DMS53 (cell line): ENCODE measurements at places on chromosomes 3 and 15.

DNA sequence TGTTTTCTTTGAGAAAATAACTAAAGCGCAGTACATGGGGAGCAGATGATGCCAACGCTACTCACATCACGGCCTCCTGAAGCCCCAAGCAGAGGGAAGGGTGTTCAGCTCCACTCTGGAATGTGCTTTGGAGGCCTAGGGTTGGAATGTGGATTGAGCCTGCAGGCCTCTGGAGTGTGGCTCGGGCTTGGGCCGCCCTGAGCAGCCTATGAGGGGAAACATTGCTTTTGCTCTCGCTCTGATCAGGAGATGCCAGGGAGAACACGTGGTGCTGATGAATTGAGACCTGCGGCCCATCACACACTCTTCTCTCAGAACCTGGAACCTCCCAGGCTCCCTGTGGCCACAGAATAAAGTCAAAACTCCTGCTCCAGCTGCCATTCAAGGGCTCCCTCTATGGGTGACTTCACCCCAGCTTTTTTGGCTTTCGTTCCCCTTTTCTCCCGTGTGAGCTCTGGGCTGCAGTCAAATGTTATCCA is 23.3 kb downstream of the CCDC13 start:
- no peak for DNase-seq

GRCh38 chr3:64009528-64009927 is 13.8 kb downstream of the PSMD6 start:
- DNase-seq: no peak

GRCh38 chr3:106398891-106399600 is 530.2 kb upstream of the CBLB start:
- DNase-seq: no peak

- peak; percentile 41 for DNase-seq
Observed at GRCh38 chr3:49019941-49020329, 1.6 kb upstream of the DALRD3 start.

DNA sequence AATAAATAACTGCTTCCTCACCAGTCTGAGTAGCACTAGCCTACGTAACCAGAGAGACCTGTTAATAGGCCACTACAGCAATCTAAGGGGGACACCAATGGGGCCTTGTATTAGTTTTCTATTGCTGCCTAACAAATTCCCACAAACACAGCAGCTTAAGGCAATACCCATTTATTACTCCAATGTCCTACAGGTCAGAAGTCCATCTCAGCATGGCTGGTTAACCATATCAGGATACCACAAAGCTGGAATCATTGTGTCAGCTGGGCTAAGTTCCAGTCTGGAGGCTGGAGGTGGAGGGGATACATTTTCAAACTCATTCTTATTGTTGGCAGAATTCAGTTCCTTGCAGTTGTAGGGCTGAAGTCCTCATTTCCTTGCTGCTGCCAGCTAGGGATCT is 331.9 kb downstream of the ULK4 start:
- DNase-seq: no peak

GRCh38 chr3:177680472-177680821 is 483.2 kb upstream of the TBL1XR1 start:
- DNase-seq: no peak

GRCh38 chr15:96345560-96346399 is 15.3 kb downstream of the NR2F2 start:
- DNase-seq: no peak

GRCh38 chr3:11198070-11198469 is 43.8 kb downstream of the HRH1 start:
- DNase-seq: no peak

DNA sequence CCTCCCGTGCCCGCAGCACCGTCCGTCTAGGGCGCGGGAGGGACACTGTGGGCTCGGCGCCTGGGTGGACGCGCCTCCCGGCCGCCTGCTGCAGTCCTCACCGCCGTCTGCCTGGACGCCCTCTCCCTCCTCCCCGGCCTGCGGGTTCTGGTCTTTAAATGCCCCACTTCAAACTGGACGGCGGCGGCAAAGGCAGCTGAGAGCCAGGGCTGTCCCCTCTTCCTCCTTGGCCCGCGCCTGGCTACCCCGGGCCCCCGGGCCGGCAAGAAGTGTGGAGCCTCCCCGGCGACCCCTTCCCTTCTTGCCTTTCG is 426 bp downstream of the CBLB start:
- peak; percentile 74 for DNase-seq

DNA sequence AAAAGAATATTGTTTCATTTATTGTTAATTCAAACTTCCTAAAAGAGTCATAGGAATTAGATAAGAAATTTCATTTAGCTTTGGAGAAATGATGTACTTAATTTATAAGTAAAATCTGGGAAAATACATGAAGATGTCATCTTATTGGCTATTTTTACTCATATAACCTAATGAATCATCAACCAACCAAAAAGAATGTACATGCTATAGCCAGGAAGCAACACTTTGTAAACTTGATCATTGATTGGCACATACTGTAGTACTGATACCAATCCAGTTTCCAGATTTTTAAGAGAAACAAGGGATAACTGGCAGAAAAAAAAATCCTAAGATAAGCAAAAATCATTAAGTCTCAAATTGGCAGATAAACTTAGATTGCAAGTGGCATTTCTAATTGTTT is 207.9 kb upstream of the CDIN1 start:
- DNase-seq: no peak

DNA sequence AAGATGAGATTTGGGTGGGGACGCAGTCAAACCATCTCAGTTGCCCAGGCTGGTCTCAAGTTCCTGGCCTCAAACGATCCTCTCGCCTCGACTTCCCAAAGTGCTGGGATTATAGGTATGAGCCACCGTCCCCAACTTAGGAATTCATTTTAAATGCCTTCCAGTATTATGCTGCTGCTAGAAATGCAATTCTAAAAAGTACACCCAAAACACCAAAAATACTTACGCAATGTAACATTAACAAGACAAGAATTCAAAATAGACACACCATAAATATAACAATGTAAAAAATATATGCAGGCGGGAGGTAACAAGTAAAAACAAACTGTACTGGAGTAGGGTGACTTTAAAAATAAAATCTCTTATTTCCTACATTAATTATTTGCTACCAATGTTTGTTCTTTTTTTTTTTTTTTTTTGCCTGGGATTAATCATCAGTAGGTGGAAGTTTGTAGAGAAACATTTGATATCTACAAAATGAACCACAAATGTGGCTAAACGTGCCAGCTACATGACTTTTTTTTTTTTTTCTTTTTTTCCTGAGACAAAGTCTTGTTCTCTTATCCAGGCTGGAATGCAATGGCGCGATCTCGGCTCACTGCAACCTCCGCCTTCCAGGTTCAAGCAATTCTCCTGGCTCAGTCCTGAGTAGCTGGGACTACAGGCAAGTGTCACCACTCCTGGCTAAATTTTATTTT is 56.8 kb downstream of the SETMAR start:
- no peak for DNase-seq

DNA sequence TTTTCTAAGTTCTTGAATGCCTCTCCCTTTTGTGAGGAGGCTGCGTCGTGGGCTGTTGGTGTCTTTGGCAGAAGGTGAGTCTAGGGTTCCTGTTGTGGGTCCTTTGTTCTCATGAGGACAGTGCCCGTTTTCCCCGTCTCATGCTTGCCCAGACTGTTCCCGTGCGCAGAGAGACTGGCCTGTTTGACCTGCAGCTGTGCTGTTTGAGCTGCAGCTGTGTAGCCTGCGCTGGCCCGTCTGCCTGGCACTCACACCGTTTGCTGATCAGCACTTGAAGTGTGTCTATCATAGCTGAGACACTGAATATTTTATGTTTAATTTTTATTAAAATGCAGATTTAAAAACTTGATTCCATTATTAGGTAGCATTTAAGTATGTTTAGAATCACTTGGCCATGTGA is 9.9 kb downstream of the GOLGA6L2 start:
- no peak for DNase-seq

GRCh38 chr3:142225885-142226215 is 465 bp upstream of the GK5 start:
- no peak for DNase-seq
